ENCODE measurements at places on chromosomes 4 and X.

DNA sequence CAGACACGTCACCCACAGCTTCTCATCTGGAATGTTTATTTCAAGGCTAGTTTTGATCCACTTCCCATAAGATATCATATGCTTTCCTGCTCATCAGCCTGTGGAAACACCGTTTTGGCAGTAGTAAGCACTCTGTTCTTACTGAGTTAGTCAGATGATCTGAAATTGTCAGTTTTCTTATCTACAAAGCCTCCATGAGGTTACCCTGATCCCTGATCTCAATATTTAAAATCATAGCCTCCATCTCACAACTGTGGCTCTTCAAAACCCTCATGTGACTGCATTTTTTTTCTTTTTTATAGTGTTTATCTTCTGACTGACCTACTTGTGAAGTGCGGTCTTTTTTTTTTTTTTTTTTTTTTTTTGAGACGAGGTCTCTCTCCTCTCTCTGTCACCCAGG, 22.7 kb downstream of the BST1 start:
- DNase-seq = no peak

- DNase-seq = no peak
Observed at GRCh38 chrX:19121466-19121865, 802 bp downstream of the ADGRG2 start.

GRCh38 chrX:8010105-8010504, 82.9 kb upstream of the PNPLA4 start:
- no peak for DNase-seq

DNA sequence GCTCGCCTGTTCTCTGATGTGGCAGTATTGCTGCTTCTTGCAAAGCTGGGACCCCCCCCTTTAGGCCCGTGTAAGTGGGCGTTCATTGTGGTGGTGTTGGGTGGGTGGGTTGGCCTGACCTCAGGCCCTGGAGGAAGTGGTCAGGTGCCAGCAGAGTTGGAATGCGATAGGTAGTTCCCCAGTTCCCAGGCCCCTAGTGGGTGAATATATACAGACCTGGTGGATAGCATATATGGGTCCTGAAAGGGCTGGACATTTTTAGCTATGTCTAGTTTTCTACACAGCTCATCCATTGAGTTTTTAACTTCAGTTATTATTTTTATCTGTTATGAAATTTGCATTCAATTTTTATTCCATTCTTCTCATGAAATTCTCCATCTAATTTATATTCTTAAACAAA, 35.8 kb upstream of the UCP1 start:
- no peak for DNase-seq

DNA sequence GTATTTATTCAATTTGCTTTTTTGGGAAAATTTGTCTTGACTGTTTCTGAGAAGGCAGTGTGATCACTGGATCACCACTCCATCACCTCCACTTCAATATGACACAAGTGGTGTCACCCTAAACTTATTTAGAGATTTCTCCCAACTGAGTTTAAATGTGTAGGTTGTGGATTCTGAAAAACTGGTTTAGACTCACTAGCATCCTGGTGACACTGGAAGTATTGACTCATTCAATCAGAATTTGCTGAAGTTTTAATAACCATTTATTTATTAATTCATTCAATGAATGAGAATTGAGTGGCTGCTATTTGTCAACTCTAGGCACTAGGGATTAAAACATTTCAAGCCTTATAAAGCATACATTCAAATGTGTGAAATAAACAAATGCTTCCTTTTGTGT, 819.1 kb upstream of the EPHA5 start:
- no peak for DNase-seq

DNA sequence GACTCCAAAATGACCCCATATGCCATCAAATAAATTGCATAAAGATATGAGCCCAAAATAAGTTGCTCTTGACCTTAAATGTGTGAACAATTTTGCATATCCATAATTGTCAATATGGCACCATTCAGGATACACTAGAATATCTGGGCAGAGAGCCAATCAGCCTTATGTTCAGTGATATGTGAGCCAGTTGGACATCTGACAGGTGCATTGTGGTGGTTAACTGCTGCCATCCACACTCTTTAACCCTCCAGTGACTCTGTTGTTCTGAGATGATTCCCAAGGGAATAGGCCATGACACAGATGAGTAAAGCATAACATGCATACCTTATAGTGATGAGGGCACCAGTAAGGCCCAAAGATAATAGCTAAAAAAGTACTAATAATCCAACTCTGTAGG, 500.1 kb downstream of the PCDH18 start:
- no peak for DNase-seq

DNA sequence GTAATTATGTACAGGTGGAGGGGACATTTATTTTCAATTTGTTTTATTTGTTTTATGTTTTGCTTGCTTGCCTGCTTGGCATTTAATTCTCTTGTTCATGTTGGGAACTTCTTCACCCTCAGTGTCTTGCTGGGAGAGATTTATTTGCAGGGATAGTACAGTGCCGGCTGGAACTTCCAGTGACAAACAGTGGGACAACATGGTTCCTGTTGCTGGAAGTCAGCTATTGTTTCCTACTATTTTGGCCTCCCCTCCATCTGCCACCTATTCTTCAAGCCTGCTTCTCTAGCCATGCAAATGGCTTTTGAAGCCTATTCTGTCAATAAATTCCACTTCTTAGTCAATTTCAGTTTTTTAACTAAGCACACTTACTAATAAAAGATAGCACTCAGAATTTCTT, 105.4 kb upstream of the BANK1 start:
- no peak for DNase-seq

DNA sequence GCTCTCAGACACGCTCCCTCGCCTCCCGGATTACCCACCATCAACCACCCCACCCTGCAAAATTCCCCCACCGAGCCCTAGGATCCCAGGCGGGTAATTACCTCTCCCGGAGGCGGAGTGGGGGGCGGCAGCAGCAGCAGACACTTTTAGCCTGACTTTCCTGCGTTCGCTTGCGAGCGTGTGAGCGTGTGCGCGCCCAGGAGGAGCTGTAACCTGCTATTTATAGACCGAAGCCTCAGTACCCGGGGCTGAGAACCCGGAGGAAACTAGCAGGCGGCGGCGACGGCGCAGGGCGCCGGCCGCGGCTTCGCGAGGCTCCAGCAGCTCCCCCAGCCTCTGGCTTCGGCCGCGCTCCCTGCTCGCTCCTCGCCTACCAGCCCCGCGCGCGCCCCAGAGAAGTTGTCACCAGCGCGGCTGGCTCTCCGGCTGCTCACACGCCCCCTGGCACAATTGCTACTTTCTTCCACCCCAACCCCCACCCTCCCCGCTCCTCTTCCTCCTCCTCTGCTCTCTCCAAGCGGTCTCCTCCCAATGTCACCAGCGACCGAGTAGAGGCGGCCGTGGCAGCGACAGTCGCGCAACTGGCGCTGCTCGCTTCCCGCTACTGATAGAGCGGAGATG, at the start of gene INPP4B:
TSS of gene INPP4B (minus strand) at position 194 of the 621 bp plus-strand sequence.
- peak; percentile 11 for DNase-seq

- no peak for DNase-seq
Observed at GRCh38 chrX:124433186-124433585, 86.8 kb downstream of the SH2D1A start.

DNA sequence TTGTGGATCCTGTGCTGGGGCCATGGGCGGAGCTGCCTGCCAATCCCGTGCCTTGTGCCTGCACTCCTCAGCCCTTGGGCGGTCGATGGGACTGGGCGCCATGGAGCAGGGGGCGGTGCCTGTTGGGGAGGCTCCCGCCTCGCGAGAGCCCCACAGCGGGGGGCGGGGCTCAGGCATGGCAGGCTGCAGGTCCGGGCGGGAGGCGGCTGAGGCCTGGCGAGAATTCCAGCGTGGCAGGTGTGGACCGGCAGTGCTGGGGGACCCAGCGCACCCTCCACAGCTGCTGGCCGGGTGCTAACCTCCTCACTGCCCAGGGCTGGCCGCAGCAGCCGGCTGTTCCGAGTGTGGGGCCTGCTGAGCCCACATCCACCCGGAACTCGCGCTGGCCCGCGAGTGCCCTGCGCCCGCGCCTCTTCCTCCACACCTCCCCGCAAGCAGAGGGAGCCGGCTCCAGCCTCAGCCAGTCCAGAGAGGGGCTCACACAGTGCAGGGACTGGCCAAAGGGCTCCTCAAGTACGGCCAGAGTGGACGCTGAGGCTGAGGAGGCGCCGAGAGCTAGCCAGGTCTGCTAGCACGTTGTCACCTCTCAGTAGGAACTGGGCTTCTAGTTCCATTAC, 85.9 kb downstream of the GBA3 start:
- no peak for DNase-seq

DNA sequence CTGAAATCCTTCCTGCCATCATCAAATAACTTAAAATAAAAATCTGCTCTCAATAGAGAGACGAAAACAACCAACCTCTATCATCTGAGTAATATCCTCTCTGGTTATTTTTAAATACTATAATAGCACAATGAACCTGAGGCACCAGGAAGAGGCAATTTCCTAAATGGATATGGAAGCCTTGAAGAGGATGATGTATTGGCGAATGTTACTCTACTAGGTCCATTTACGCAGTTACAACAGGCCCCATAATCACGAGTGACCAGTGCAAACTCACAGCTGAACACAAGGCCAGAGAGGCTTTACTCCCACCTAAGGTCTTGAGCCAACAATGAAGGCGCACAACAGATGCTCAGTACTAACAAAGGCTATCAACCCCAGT, 678.8 kb upstream of the NR3C2 start:
- no peak for DNase-seq

DNA sequence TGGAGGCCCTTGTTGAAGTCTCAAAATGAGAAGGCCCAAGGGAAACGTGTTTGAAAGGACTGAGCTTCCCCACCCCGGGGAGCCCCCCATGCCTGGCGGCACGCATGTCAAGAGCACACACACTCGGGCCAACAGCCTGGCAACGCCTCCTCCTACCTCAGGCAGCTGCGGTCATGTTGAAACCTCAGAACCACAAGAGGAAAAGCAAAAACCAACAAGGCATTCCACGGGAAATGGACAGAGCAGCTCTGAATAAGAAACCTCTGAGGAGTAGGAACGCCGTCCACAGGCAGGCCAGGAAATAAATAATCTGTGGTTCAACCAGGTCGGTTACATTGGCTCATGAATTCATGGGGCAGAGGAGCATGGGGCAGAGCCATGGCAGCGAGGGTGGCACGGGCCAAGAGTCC, 95.7 kb upstream of the AFAP1 start:
- DNase-seq = no peak

DNA sequence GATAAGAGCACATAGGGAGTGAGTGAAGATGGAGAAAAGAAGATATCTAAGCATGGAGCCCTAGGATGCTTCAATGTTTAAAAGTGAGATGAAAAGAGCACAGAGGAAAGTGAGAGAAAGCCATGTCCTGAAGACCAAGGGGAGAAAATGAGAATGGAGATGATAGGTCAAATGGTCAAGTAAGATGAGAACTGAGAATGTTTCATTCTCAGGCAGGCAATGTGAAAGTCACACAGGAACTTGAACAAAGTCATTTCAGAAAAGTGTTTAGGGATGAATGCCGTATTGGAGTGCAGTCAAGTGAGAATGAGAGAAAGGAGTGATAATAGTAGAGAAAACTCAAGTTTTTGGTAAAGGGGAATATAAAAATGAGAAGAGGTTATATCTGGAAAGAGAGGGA, 148.7 kb upstream of the PTCHD1 start:
- DNase-seq = no peak

GRCh38 chr4:15088394-15089035, 86.2 kb downstream of the CPEB2 start:
- DNase-seq = no peak

DNA sequence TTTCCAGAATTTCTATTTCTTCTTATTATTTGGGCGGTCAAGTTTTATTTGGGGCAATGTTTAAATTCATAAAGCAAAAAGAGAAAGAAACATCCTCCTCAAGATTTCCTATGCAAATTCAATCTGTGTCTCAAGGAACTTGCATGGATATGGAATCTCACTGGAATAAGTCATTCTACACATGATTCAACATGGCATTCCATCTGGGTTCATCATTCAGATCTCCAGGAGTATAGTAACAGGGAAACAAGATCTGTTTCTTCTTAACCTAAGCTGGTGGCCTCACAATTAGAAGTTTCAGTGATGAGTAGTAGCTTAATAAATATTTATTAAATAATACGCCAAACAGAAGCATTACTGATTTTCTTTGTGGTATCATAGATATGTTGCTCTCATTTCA, 19.8 kb downstream of the KLHL34 start:
- DNase-seq = no peak

GRCh38 chrX:43345166-43345565, 310.9 kb upstream of the MAOA start:
- no peak for DNase-seq

- no peak for DNase-seq
Observed at GRCh38 chrX:154774622-154775021, 12.0 kb downstream of the DKC1 start.

GRCh38 chrX:128165884-128166408, 113.7 kb upstream of the ACTRT1 start:
- DNase-seq = no peak
